Occipital lobe (tissue), 3 donors: ENCODE measurements at places on chromosomes 1 and 21. TPM values are rescaled to one million over a fixed set of nuclear protein-coding genes. Genes with fewer than 3 reads are reported as not detected.

The SLC6A17 gene
- 13.9 TPM for total RNA-seq

GRCh38 chr1:8026153-8026975, at the start of gene ERRFI1:
ERRFI1 (minus strand) TSS chr1:8026309; CDS start chr1:8015619, 10,690 bp downstream.
- DNase-seq: peak; percentile 90

The ALG14 gene
- 4.1 TPM for total RNA-seq

DNA sequence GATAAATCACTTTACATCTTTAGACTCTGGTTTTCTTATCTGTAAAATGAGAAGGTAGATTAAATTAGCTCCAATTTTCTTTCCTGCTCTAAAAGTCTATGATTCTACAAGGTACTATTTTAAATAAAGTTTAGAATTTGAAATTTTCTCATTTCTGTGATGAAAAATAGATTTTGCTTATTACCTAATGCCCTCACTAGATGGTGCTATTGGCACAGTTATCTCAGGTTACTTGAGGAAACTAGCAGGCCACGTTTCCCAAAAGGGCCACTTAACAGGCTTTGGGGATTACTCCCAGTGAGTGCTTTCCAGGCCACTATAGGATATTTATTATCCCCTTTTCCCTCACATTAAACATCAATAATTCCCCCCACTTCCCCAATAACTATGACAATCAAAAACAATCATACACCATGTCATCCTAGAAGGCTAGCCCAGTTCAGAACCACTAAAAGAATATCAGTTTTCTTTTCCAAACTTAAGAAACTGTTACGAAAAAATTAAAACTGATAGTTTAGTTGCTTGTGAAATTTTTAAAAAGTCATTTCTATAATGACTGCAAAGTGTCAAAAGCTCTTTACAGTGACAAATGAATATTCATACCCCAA, 30.6 kb downstream of the OMA1 start:
- no peak for DNase-seq

GRCh38 chr21:15250384-15250783, 185.6 kb upstream of the NRIP1 start:
- DNase-seq: no peak

GRCh38 chr1:41666981-41667631, 182.6 kb upstream of the EDN2 start:
- no peak for DNase-seq

GRCh38 chr1:169128562-169128961, 22.1 kb downstream of the ATP1B1 start:
- DNase-seq: no peak

The PEX19 gene
- total RNA-seq: 32.9 TPM

The BATF3 gene
- total RNA-seq: 8.0 TPM

DNA sequence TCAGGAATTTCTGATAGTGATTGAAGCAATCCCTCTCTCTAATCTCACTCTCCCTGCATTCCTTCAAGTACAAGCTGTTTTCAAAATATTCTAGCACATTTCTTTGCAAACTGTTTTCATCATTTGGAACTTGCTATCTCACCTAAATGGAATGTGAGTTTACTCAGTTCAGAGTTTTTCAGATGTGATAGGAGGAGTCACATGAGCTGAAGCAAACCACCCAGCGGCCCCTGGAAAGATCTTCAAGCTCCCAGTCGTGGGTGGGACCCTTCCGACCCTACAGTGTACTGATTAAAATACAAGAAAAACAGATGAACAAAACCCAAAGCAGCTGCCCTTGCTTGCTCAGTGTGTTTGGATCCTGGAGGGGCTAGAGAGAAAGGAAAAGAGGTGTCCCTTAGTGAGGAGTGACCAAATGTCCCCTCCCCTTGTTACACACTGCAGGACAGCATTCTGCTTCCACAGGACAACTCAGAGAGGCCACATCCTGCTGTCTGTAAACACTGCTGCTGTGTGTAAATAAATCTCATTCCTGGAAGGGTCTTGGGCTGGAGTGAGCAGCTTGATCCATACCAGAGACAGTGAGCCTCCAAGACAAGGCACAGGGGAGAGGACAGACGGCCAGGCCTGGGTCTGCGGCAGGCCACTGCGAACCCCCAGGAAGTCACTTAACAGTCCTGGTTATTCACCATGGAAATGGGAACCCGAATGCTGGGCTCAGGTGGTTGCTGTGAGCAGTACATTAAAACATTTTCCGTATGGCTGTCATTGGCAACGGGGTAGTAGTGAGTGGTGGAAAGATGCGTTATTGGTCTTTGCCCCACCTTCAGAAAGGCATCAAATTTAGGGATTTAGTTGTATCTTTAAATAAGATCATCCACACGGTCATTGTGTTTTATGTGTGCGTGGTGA, 229.2 kb downstream of the RHOU start:
- no peak for DNase-seq

DNA sequence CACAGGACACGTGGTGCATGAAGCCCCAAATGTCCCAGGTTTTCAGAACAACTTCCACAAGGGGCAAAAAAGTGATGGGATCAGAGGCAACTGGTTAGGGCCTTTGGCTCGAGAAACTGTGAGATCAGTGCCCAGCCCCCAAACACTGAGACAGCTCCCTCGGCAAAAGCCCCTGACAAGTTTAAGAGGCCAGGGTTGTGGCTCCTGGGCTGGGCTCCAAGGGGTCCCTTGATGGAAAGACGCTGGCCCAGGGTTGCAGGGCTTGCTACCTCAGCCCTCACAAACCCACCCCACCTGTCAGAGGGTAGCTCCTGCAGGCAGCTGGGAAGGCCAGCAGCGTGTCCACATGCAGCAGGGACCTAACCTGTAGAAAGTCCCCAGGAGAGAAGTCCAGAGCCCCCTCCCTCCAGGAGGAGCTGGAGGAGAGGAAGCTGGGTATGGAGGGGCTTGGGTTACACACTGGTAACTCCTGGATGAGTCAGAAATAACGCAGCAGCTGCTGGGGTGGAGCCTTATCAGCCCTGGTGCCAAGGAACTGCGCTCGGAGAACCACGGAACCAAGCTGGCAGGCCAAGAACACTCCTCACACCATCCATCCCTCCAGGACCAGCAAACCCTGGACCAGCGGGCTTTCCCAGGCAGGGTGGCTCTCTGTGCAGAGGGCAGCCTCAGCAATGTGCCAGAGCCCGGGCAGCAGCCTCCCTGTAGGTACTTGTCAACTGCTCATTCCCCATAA, 37.5 kb downstream of the CTNNBIP1 start:
- no peak for DNase-seq

DNA sequence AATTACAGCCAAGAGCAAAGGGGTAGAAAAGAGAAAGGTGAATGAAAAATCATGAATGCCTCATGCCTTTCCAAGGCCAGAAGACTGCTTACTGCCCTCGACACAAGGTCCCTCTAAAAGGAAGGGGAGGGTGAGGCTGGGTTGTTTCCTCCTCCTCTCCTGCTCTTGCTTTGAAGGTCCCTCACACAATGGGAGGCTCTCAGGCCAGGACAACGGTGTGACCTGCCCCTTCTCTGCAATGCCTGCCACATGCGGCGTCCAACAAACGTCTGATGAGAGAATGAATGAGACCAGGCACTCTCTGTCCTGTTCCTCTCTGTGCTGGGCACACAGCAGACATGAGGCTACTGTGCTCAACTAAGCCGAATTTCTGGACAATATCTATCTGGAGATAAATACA, 51.3 kb downstream of the SSBP3 start:
- DNase-seq: no peak

DNA sequence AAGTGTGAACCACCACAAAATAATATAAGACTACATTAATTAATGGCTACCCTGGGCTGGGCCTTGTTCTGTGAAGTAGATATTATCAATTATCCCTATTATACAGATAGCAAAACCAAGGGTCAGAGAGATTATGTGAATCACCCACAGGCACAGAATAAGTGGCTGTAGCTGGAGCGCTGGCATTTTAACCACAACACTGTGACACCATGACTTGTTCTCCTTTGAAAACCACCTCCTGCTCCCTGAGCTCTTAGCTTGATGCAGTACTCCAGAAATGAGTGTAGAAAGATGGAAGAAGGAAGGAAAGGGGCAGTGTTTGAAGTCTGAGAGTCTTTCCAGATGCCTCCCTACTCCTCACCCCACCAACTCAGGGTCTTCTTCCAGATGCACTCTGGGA, 29.5 kb upstream of the JUN start:
- no peak for DNase-seq

The OXCT2 gene
- total RNA-seq: 0.47 TPM

- no peak for DNase-seq
Measured at GRCh38 chr1:116943438-116943837, 33.7 kb downstream of the PTGFRN start.

DNA sequence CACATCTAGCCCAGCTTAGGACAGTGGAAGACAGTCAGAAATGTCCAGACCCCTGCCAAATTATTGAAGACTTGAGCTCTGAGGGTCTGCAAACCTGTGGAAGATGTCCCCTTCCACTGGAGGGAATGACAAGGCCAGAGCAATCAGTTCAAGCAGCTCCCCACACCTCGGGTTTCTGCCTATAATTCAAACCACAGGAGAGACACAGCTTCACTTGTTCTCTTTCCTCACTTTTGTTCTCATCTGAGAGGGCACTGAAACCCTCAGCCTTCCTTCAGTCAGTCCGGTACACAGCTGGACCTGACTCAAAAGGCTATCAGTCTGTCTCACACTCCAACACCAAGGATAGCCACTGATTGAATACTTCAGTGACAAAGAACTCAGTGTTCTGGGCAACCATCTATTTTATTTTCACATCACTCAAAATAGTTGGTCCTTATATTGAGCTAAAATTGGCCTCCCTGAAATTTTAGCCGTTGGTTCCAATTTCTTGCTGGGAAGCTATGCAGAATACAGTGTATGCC, 70.1 kb downstream of the TENT5C start:
- no peak for DNase-seq

The SDF4 gene
- 18.4 TPM for total RNA-seq

DNA sequence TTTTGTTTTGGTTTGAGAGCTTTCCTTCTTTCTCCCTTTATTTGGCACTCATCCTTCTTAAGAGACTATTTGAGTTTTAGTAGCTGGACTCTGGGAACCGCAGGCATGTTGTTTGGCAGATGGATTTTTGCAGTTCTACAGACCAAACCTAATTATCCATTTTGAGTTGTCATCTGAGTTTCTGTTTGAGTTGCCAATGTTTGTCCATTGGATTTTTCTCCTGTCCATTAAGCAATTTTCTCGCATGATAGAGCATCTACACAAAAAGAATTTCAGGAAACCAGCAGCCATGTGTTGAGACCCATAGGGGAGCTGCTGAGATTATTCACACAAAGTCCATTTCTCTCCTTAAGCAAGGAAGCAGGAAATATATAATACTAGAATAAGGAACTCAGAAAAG, 17.2 kb upstream of the CXADR start:
- DNase-seq: no peak

DNA sequence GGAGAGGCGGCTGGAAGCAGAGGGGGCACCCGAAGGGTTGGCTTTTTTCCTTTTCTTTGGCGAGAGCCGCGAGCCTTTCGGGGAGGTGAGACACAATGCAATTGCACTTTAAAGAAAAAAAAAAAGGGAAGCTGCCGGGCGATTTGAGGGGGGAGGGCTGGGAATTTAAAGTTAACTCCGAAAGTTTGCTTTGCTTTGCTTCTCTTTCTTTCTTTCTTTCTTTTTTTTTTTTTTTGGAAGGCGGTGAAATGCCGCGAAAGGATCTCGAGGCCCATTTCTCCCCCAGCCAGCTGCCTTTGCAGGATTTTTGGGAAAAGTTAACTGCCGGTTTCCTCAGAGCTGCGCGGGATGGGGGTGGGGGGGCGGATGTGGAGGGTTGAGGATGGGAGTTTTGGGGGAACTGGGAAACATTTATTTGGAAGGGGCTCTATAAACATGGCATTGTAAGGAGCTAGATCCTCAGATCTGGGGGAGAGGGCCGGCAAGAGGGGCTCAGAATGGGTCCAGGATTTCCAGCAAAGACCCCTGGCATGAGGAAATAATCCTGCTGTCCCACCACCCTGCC, 997 bp downstream of the ZNF362 start:
- DNase-seq: no peak

The FBXO28 gene
- 56.9 TPM for total RNA-seq

DNA sequence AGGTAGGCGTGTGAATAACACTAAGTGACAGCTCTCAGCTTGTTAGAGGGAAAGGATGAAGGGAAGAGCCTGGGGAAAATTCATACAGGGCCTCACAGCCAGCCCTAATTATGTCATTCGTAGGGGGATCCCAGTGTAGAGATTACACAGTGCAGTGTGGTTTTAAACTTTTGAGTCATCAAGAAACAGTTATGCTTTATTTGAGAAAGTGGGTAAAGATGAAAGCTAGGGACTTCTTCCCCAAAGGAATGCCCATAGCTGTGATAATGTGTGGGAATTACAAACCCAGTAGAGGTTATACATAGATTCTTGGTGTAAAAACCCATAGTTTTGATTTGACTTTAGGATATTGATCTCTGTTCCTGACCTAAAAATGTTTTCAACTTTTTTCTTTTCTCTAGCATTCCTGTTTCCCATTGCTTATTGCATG, 1.9 kb downstream of the TTF2 start:
- no peak for DNase-seq

DNA sequence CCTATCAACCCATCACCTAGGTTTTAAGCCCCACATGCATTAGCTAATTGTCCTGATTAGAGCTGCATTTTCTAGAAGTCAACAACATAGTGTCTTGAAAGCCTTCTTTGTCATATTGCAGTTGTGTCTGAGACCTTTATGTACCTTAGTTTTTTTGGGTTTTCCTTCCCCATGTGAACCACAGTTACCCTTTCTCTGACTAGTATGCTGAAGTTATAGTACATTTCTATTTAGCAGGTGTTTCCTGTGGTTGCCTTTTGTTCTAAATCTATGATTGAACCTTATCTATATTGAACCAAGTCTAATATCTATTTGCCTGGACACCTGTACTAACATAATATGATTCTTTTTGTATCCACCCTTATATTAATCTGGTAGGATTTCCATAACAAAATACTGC, 135.6 kb downstream of the ST6GALNAC3 start:
- no peak for DNase-seq

DNA sequence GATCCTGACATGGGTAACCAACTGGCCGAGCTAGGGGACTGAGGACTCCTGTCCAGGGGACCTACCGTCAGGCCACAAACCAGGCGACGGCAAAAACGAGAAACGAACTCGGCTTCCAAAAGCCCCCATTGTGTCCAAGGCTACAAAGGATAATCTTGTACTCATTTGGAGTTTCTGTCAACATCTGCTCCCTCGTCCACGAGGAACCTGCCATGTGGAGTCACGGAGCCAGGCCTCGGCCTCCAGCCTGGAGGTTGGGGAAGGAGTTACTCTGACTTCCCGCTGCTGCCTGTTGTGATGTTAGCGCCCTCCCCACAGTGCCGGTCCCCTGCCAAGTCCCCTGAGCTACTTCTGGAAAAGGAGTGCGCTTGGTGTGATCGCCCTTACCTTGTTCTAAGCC, 7.3 kb downstream of the KRTAP10-1 start:
- DNase-seq: no peak

- DNase-seq: no peak
Measured at GRCh38 chr1:154219541-154219940, 1.2 kb upstream of the UBAP2L start.

GRCh38 chr1:32334864-32335534, 1.0 kb downstream of the MARCKSL1 start:
- no peak for DNase-seq

The AADACL4 gene
- not detected for total RNA-seq

GRCh38 chr1:109373126-109373525, 24.6 kb downstream of the SORT1 start:
- DNase-seq: no peak

The U2AF1 gene
- total RNA-seq: 26.4 TPM
